ENCODE measurements at places on chromosomes 11 and 22. TPM values are rescaled to one million over a fixed set of nuclear protein-coding genes. Genes with fewer than 3 reads are reported as not detected.

- no peak for DNase-seq
These were observed 91.9 kb upstream of the PRR5 start for GRCh38 chr22:44610071-44610470.

DNA sequence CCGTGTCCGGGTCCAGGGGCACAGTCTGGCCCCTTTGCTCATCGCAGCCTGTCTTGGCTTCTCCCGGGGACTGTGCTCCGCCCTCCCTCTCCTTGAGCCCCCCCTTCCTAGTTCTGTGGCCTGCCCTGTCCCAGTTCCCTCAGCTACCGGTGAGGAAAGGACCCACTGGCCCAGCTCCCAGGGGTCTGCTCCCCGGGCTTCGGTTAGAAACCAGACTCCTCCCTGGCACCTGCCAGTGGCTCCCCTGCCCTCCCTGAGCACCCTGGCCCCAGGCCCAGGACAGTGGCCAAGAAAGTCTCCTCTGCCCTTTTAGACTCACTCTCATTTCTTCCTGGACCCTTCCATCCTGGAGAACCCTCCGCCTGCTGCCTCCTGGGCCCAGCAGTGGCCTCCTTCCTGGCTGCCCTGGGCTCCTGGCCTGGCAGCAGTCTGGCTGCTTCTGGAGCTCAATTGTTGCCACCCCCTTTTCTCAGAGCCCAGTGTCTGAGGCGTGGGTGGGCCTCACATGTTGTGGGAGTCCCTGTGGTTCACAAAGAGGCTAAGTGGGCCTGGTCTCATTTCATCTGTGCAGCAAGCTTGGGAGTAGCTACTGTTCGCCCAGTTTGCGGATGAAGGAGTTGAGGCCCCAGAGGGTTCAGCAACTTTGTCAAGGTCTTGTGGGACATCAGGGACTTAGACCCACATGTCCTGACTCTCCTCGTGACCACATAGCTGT lies 12.6 kb downstream of the PRDM11 start:
- DNase-seq, result no peak

GRCh38 chr11:128471138-128471661 lies 116.2 kb downstream of the ETS1 start:
- no peak for DNase-seq

APOA4 gene
- total RNA-seq, result not detected

- no peak for DNase-seq
These were observed 606 bp downstream of the RASSF7 start for GRCh38 chr11:561148-562003.

DSCAML1 gene
- 4.4 TPM for total RNA-seq

DNA sequence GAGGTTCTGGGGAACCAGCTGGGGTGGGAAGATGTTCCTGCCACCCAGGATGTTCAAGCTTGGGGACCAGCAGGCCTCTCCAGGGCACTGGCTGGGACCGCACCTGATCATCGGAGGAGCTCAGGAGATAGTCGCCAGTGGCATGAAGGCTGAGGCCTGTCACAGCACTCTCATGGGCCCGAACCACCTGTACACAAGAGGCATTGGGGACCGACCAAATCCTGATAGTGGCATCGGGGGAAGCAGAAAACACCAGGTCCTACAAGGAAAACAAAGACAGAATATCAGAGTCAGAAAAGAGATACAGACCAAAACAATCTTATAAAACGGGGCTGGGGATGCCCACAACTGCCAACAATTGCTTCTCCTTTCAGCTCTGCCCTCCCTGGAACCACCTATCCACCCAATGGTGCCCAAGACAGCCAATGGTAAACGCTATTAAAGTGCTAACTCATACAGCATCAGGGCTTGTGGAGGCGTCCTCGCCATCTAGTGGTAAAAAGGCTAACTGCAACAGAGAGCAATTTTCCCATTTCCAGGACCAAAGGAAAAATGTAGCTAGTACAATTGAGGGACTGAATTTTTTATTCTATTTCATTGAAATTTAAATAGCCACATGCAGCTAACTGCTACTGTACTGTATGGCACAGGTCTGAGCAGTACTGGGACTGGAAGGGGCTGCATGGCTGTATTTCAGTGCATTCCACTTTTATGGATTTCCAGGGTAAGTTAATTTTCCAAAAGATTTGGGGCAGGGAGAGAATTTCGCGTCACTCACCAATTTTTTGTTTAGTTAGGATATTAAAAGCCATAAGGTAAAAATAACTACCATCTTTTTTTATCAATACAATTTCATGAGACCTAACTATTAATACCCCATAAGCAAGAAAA lies 7.1 kb downstream of the PRPF19 start:
- no peak for DNase-seq

MS4A14 gene
- total RNA-seq, result 0.55 TPM

All from spinal cord (tissue), 10 donors.